ENCODE measurements at places on chromosomes 11 and 22. TPM values are rescaled to one million over a fixed set of nuclear protein-coding genes. Genes with fewer than 3 reads are reported as not detected.

Gene OR5P2
- total RNA-seq: not detected

Gene KIF18A
- 1.9 TPM for total RNA-seq

DNA sequence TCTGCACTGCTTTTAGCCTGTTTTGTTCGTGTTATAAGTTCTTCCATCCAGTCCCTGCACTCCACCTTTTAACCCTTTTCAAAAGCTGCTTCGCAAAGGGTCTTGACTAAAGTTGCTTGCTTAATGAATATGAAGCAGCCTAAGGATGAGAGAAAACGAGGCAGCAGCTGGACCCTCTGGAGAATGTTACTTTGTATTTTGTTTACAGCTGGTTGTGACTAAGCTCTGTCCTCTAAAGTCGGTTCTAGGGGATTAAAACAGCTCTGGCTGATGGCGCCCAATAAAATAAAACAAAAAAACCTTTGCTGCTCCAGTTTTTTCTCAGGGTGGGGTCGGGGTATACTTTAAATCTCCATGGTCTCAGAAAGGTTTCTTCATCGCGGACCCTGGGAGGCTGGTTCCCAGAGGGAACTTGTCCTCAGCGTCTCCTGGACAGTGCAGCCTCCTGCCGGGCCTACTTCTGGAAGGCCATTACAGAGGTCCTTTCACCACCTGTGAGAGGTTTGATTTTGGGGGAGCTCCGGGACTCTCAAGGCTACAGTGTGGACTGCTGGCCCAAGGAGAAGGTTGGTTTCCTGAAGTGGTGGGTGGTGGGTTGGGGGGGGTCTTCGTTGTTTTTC is 836 bp upstream of the RBM4 start:
- DNase-seq: no peak

Gene C11orf65
- total RNA-seq: 0.46 TPM

DNA sequence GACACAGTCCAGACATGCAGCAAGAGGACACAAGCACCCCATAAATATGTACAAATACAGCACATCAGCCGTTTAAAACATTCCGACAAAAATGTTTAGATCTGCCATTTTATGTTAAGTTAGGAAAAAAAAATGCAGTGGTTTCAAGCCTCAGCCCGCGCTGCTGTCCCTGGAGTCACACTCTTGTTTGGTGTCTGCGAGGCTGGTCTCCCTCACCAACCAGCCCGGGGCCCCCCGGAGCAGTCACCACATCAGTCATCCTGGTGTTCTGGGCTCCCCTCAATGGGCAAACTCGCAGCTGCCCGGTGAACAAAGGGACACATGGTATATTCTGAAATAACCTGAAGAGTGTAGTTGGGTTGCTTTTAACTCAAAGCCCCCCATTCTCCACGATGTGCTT is 1022.2 kb downstream of the BRD1 start:
- DNase-seq: no peak

- no peak for DNase-seq
These were observed 6.7 kb upstream of the CAPRIN1 start for GRCh38 chr11:34044664-34045485.

DNA sequence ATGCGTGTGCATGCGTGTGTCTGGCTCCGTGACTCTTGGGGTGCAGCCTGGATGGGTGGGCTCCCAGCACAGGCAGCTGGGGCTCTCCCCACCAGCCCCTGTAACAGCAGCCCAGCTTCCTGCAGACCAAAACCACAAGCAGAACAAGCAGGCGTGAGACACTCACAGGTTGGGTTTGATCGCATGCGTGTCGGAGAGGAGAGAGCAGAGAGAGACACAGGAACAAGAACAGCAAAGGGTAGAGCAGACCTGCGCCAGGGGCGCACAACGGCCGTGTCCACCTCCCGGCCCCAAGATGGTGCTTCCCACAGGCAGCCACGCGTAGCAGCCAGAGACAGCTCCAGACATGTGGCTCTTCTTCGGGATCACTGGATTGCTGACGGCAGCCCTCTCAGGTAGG is at the start of gene CD6:
TSS of gene CD6 (plus strand) at position 161 of the 400 bp plus-strand sequence. CDS start at position 347, 186 bp downstream.
- DNase-seq: no peak

- DNase-seq: no peak
These were observed 28.6 kb downstream of the RIBC2 start for GRCh38 chr22:45442116-45442515.

- DNase-seq: no peak
These were observed 290.6 kb downstream of the JRKL start for GRCh38 chr11:96680211-96681018.

GRCh38 chr11:45180848-45181192 is 34.4 kb downstream of the PRDM11 start:
- peak; percentile 69 for DNase-seq

DNA sequence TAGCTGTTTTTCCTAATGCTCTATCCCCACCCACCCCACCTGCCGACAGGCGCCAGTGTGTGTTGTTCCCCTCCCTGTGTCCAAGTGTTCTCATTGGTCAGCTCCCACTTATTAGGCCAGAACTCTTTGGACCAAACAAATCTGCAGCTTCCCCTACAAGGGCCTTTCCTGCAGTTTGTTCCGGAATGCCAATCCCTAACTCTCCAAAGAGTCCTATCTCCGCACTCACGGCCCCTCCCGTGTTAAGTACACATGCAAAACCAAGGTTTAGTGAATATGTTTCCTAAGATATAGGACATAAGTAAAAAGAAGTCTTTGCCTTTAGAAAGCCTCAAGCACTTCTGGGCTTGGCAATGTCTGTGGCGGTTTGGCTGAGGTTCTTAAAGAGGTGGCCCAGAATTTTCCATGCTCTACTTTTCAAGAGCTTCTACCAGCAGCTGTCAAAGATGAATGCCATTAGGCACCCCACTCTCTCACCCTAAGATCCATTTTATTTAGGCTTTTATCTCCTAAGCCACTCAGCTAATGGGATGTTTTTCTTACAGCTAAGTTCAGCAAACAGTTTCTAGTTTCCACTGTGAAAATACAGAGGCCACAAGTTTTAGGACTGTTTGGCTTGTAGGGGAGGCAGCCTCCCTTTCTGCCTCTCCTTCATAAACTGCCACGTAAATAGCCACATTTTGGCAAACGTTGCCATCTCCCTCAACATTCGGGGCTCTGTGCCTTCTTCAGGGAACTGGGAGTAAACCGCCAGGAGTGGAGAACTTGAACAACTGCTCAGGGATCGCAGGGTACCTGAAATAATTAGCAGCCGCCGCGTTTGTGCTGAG is 1.6 kb downstream of the CD59 start:
- peak; percentile 52 for DNase-seq

Gene NUDT8
- 28.8 TPM for total RNA-seq

- no peak for DNase-seq
These were observed 683 bp upstream of the FADS3 start for GRCh38 chr11:61892085-61892370.

DNA sequence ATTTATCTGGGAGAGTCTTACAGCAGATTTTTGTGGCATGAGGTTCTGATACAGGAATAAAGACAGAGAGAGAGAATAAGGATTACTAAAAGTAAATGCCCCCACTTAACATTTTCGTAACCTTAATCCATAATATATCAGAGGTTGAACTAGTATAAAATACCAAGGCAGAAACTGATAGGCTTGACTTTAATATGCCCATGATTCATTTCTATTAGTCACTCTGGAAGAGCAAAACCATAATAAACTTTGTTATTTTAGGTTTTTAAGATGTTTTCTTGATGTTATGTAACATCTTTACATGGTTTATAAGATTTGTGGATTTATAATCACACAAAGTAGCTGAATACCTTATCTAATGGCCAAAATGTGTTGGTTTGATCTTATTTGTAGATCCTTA is 19.1 kb downstream of the GUCY1A2 start:
- DNase-seq: no peak

Gene HTR3B
- not detected for total RNA-seq

DNA sequence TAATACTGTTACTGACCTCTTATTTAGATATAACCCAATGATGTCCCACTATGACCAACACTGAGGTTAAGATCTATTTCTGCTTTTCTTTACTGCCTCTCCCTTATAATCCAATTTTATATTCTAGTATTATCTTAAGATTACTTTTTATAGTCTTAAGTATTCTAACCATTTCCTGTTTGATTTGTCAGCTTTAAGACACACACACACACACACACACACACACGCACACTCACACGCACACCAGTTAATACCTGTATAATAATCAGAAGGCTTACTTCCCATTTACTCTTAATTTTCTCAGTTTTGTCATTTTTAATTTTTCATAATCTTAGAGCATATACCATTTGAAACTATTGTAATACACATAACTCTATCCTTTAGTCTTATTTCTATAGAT is 226.0 kb upstream of the C11orf87 start:
- no peak for DNase-seq

GRCh38 chr11:78138694-78139421 is 568 bp downstream of the ALG8 start:
- DNase-seq: peak; percentile 30

- no peak for DNase-seq
These were observed 13.3 kb downstream of the ASCL2 start for GRCh38 chr11:2256951-2257700.

GRCh38 chr22:36003972-36004674 is 24.5 kb downstream of the RBFOX2 start:
- no peak for DNase-seq

Gene SCGB1A1
- total RNA-seq: not detected

DNA sequence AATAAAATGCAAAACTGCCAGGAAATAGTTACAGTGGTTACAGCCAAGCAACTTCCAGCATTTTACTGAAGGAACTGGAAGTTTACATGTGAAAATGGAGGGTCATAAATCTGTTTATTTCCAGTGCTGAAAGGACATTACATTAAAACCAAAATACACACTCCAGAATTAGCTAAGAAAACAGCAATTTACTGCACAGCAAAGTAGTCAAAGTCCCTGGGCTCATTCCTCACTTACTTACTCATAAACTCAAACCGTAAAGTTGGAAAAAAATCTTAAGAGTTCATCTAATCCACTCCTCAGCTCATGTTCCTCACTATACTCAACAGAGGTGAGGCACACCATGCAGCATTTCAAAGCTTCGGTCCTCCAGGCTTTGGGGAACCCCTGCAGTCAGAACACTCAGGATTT is 17.4 kb downstream of the CTSC start:
- DNase-seq: no peak

Gene NXPE4
- 142 TPM for total RNA-seq

- no peak for DNase-seq
These were observed 80.2 kb downstream of the PLEKHA7 start for GRCh38 chr11:16933756-16934603.

Gene GRAP2
- 1.2 TPM for total RNA-seq

GRCh38 chr11:103779054-103779453 is 257.4 kb upstream of the DDI1 start:
- no peak for DNase-seq

Gene NRXN2
- 5.3 TPM for total RNA-seq

Gene ESAM
- 8.6 TPM for total RNA-seq

Data from left colon (tissue), 2 donors.